ENCODE measurements at places on chromosomes 5 and 9.

- DNase-seq: no peak
- no peaks in the 10 kb centered on the region for H3K36me3 ChIP-seq
- no peak overlapping the region for H3K4me3 ChIP-seq
- no peaks in the 10 kb centered on the region for H3K27me3 ChIP-seq
- H3K4me1 ChIP-seq: no peaks in the 10 kb centered on the region
Measured at GRCh38 chr5:23042226-23042625, 189.1 kb upstream of the CDH12 start.

DNA sequence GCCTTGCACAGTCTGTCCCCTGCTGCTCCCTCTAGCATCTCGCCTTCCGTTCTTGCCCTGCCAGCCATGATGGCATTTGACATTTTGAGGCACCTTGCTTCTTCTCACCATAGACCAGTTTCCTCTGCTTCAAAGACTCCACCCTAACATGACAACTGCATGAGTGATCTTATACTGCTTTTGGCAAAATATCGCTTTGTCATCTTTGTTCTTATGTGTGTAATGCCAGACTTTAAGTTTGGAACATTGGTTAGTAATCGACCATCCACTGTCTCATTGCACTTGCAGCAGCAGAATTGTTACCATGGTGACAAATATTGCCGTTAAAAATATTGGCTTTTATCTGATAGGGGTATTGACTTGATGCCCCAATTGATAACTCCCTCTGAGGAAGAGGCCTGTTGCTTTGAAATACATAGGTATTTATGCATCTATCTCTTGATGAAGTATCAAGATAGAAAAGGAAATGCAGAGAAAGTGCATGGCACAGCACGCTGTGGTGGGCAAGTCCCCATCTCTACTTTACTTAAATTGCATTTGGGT lies 6.8 kb downstream of the GARIN3 start:
- no peaks in the 10 kb centered on the region for H3K36me3 ChIP-seq
- DNase-seq: no peak
- H3K27ac ChIP-seq: no peak overlapping the region
- no peaks in the 10 kb centered on the region for H3K4me1 ChIP-seq

DNA sequence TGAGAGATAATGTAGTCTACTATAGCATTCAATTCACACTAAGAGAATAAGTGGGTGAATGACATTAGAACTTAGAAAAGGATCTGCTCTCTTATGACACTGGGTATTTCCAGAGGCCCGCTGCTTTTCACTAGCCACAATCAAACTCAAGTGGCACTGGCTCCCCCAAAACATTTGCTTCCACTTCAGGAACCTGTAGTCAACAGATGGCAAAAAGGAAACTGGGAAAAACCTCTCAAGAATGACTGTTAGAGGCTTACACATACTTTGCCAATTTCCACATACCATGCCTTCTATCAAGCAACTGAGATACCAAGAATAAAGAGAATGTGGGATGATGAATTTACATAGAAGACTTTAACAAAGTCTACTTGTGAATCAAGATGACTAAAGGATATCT lies 11.2 kb downstream of the POC5 start:
- H3K4me1 ChIP-seq: no peaks in the 10 kb centered on the region
- no peaks in the 10 kb centered on the region for H3K27me3 ChIP-seq
- no peak overlapping the region for H3K4me3 ChIP-seq
- DNase-seq: no peak
- H3K36me3 ChIP-seq: peaks cover 5% of the 10 kb centered on the region

DNA sequence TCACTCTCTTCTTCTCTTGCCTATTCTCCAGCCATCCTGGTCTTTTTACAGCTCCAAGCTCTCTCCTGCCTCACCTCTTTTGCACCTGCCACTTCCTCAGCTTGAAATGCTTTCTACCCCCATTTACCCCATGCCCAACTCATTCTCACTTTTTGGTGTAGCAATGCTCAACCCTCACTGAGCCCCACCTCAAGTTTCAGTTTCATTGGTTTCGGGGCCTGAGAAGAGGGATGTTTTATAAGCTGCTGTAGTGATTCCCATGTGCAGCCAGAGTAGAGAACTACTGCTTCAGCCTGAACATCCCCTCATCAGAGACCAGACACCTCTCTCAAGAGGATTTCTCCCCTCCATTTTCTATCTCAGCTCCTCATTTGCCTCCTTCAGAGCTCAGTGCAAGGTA lies 45.2 kb upstream of the FYB1 start:
- no peaks in the 10 kb centered on the region for H3K4me1 ChIP-seq
- no peaks in the 10 kb centered on the region for H3K36me3 ChIP-seq
- H3K27me3 ChIP-seq: no peaks in the 10 kb centered on the region
- no peak overlapping the region for H3K27ac ChIP-seq
- no peak for DNase-seq
- H3K4me3 ChIP-seq: no peak overlapping the region

DNA sequence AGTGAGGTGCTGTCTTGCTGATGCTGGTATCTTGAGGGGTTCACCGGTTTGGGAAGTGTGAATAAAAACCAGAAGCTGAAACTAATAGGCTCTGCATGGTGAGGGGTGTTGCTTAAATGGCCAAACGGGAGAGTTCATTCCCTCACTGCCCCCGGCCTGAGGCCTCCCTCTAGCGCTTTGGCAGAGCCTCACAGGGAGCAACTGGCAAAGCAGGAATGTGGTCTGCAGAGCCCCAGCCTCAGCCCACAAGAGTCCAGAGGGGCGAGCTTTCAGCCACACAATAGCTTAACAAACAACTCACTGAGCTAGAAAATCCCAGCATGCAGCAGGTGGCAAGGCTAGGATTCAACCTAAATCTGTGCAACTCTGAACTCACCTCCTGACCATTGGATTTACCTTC lies 234.8 kb downstream of the MED10 start:
- no peaks in the 10 kb centered on the region for H3K4me1 ChIP-seq
- H3K4me3 ChIP-seq: no peak overlapping the region
- H3K27me3 ChIP-seq: no peaks in the 10 kb centered on the region

- no peak for DNase-seq
- no peaks in the 10 kb centered on the region for H3K4me1 ChIP-seq
- no peaks in the 10 kb centered on the region for H3K36me3 ChIP-seq
- no peak overlapping the region for H3K27ac ChIP-seq
Measured at GRCh38 chr5:136538534-136538933, 173.2 kb upstream of the TRPC7 start.

DNA sequence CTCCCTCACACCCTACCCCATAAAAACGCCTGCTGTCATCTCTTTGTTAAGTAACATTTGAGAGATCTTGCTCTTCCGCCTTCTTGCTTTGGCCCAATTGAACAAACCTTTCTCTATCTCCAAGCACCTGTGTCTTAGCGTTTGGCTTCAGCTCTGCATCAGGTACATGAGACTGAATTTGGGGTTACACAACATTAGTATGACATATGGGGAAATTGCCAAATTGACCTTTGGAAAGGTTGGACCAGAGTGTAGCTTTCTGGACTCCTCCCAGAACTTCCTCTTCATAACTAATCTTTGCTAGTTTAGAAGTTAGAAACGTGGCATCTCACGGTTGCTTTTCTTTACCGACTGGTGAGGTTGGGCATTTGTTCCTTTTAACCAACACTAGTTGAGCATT lies 3.5 kb upstream of the EXOSC3 start:
- DNase-seq: no peak
- H3K27me3 ChIP-seq: no peaks in the 10 kb centered on the region
- H3K4me3 ChIP-seq: no peak overlapping the region
- peaks cover 8% of the 10 kb centered on the region for H3K36me3 ChIP-seq

DNA sequence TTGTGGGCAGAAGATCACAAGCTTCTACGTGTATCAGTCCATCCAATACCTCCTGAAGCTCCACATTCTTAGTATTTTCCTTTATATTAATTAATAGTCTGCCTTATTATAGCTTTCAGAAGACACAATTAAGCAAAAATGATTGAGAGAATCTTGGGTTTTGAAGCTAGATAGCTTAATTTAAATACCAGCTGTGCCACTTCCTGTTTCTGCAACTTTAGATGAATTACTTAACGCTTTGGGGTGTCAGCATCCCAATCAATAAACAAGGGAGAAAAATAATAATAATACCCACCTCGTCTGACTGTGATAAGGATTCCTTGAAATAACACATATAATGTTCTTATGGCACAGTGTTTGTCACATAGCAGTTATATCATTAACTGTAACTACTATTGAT lies 44.7 kb upstream of the HTR4 start:
- no peak overlapping the region for H3K4me3 ChIP-seq
- H3K4me1 ChIP-seq: no peaks in the 10 kb centered on the region
- H3K27me3 ChIP-seq: no peaks in the 10 kb centered on the region
- no peaks in the 10 kb centered on the region for H3K36me3 ChIP-seq

- no peak overlapping the region for H3K4me3 ChIP-seq
- H3K4me1 ChIP-seq: no peaks in the 10 kb centered on the region
- no peaks in the 10 kb centered on the region for H3K27me3 ChIP-seq
- no peak overlapping the region for H3K27ac ChIP-seq
Measured at GRCh38 chr9:76893395-76893932, 12.4 kb downstream of the PRUNE2 start.

DNA sequence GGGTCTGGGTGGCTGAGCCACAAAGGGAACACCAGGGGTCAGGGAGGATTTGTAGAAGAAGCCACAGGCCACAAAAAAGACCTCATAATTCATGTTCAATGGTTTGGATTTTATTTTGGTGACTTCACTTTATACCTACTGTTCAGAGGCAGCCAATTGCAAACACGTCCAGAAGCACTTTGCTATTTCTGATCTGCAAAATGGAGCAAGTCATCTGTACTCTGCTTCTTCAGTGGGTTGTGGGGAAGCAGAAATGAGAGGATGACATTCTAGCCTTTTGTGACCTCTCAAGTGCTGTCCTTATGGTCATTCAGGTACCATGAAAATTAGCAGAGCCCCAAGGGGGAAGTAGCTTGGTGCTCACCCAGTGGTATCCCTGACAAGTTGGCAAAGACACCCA lies 2.5 kb upstream of the KCNIP1 start:
- no peak overlapping the region for H3K4me3 ChIP-seq
- H3K27ac ChIP-seq: no peak overlapping the region
- no peaks in the 10 kb centered on the region for H3K4me1 ChIP-seq
- no peaks in the 10 kb centered on the region for H3K27me3 ChIP-seq
- no peaks in the 10 kb centered on the region for H3K36me3 ChIP-seq

GRCh38 chr5:52504584-52505240 lies 283.0 kb upstream of the ITGA1 start:
- no peaks in the 10 kb centered on the region for H3K27me3 ChIP-seq
- H3K4me1 ChIP-seq: no peaks in the 10 kb centered on the region
- H3K36me3 ChIP-seq: no peaks in the 10 kb centered on the region
- H3K27ac ChIP-seq: no peak overlapping the region
- H3K4me3 ChIP-seq: no peak overlapping the region

DNA sequence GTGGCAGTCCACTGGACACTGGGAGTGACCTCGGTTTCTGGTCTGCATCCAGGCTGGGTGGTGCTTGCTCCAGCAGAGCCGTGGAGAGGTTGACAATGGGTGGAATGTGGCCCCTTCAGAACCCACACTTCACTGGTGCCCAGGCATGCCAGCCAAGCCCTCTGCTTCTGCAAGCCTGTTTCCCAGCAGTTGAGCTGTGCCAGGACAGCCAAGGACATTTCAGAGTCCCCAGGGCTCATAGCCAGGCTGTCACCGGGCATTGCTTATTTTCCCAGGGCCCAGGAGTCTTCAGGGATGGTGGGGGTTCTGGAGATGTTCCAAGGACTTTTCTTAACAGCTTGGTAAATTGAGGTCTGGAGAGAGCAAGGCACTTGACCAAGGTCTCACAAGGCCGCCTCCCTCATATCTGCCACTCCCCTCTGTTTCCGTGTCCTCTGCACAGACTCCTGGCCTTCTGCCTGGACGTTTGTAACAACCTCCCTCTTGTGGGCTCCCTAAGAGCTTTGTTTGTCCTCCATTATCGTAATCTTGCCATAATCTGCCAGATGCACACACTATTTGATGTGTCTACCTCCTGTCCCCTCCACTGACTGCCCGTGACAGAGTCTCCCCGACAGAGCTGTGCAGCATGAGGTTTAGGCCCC lies 3.8 kb upstream of the NDST1 start:
- H3K27me3 ChIP-seq: no peaks in the 10 kb centered on the region
- H3K4me3 ChIP-seq: no peak overlapping the region
- no peak overlapping the region for H3K27ac ChIP-seq
- H3K4me1 ChIP-seq: peaks cover 44% of the 10 kb centered on the region
- DNase-seq: no peak
- no peaks in the 10 kb centered on the region for H3K36me3 ChIP-seq

- H3K27me3 ChIP-seq: peaks cover under 1% of the 10 kb centered on the region
- no peak overlapping the region for H3K27ac ChIP-seq
- H3K4me1 ChIP-seq: no peaks in the 10 kb centered on the region
- no peak overlapping the region for H3K4me3 ChIP-seq
- DNase-seq: no peak
- H3K36me3 ChIP-seq: no peaks in the 10 kb centered on the region
Measured at GRCh38 chr5:5291357-5291756, 131.1 kb upstream of the ICE1 start.

- no peaks in the 10 kb centered on the region for H3K27me3 ChIP-seq
- peak overlapping the region; percentile 83 for H3K4me3 ChIP-seq
- H3K4me1 ChIP-seq: peaks cover 17% of the 10 kb centered on the region
- peak; percentile 46 for DNase-seq
- peak overlapping the region; percentile 90 for H3K27ac ChIP-seq
- no peaks in the 10 kb centered on the region for H3K36me3 ChIP-seq
Measured at GRCh38 chr9:100473276-100474081, 530 bp downstream of the TMEFF1 start.
